ENCODE measurements at places on chromosomes 5 and 9.

- DNase-seq = no peak
These were observed 92.1 kb upstream of the PHYKPL start for GRCh38 chr5:178324481-178325310.

- DNase-seq = no peak
These were observed 540.5 kb downstream of the KCTD16 start for GRCh38 chr5:144711172-144711571.

GRCh38 chr5:146474065-146474464, 26.9 kb downstream of the TCERG1 start:
- DNase-seq = no peak

GRCh38 chr5:2538169-2538568, 213.3 kb downstream of the IRX2 start:
- no peak for DNase-seq

DNA sequence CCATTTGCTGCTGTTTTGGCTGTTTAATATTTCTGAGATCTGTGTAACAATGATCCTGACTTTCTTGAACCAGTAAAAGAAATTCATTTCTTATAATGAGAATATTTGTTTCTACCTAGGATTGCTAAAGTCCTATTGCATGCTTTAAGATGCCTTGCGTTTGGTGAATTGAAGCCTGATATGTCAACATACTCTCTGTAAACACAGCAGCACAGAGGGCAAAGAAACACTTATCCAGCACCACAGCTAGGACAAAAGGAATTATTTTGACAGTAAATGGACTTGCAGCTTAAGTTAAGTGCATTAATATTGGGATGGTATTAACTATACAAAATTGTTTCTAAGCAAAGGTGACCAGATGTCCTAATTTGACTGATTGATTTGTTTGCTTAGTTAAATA, 2031.2 kb upstream of the CDH6 start:
- DNase-seq = peak; percentile 48

DNA sequence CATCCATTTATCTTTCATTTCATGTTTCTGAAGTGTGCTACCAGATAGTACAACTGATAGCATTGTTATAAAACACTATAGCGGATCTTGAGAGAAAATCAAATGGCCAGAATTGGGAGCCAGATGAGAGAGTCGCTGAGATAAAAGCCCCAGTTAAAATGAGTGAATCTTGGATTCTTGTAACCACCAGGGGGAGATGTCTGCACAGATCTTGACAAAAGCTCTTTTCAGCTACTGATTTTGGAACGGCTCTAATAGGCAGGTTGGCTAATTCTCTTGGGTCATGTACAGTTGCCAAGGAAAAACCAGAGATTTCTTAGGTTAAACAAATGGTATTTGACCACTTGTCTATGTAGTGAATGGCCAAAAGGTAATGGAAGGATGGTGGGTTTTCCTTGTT, 21.7 kb downstream of the F2RL2 start:
- DNase-seq = peak; percentile 44

- no peak for DNase-seq
These were observed 8.3 kb downstream of the NANS start for GRCh38 chr9:98064623-98065392.

GRCh38 chr5:154694159-154694558, 61.0 kb upstream of the LARP1 start:
- no peak for DNase-seq

- no peak for DNase-seq
These were observed 84.4 kb downstream of the C9orf152 start for GRCh38 chr9:110123341-110124095.

DNA sequence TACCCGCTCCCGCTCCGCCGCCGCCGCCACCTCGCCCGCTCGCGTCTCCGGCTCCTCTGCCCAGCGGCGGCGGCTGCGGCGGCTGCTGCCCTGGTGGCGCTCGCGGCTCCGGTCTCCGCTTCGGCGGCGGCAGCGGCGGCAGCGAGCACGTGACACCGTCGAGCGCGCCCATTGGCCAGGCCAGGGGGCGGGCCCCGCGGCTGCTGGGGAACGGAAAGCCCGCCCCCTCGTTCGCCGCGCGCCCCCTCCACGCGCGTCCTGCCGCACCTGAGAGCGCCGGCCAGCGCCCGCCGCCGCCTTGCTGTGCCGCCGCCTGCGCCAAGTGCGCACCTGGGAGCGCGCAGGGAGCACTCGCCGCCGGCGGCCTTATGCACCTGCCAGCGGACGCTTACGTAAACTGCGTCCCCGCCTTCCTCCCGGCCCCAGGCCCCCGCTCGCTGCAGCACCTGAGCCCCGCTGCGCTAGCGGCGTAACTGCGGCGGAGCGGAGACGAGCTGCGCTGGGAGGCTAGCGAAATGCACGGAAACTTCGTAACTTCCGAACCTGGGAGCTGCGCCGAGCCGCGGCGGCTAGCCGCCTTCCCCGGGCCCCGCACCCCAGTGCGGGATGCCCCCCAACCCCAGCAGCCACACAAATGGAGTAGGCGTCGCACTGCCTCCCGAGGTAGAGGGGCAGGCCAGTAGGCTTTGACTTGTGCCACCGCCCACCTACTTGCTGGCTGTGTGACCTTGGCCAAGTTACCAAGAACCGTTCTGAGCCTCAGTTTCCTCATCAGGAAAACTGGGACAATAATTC, at the start of gene STRBP:
Gene STRBP, minus strand, starts transcription at position 122 of the 795 bp plus-strand sequence. CDS start 84,452 bp downstream, outside the sequence.
- DNase-seq = peak; percentile 56

GRCh38 chr9:115115924-115116323, 2.0 kb downstream of the TNC start:
- no peak for DNase-seq

GRCh38 chr9:71819115-71819739, 50.9 kb upstream of the CEMIP2 start:
- no peak for DNase-seq

GRCh38 chr5:7246287-7246686, 149.7 kb upstream of the ADCY2 start:
- no peak for DNase-seq

- no peak for DNase-seq
These were observed 27.4 kb upstream of the GSN start for GRCh38 chr9:121240472-121241135.

- no peak for DNase-seq
These were observed 111.3 kb upstream of the ALDH1B1 start for GRCh38 chr9:38281196-38281595.

GRCh38 chr5:73365301-73365853, 83.2 kb downstream of the FOXD1 start:
- peak; percentile 41 for DNase-seq

- no peak for DNase-seq
These were observed 69.8 kb downstream of the DOCK2 start for GRCh38 chr5:169706758-169707450.

- no peak for DNase-seq
These were observed 29.6 kb upstream of the UGCG start for GRCh38 chr9:111866976-111867375.

DNA sequence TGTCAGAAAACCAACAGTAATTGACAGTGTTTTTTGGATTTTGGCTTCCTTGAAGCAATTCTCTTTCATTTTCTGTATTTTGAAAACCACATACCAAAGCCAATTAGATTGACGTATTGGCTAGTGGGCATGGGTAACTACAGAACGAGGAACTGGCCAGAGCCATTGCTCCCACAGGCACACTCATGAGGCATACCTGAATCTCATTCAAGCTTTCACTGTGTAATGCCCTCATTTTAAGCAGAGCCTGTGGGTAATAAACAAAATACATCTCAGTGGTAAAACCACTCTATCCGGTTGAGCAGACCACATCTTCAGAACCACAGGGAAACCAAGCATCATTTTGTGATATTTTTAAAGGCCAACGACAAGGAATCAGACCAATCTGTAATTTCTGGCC, 394.1 kb downstream of the ZNF608 start:
- DNase-seq = no peak

DNA sequence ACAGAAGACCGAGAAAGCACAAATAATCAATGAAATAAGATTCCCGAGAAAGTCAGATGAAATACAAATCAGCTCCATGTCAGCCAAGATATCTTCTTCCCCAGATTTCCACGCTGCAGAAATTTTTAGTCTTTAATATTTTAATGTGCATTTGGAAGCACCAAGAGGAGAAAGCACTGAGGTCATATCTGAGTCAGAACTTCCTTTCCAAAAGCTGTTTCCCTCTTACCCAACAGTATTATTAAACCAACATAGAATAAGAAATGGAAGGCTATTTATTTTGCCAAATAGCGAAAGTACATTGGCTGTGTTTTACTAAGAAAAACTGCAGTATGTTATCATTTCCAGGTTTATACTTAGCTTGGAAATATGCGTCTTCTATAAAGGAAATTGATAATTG, 772.1 kb upstream of the CDH9 start:
- no peak for DNase-seq

DNA sequence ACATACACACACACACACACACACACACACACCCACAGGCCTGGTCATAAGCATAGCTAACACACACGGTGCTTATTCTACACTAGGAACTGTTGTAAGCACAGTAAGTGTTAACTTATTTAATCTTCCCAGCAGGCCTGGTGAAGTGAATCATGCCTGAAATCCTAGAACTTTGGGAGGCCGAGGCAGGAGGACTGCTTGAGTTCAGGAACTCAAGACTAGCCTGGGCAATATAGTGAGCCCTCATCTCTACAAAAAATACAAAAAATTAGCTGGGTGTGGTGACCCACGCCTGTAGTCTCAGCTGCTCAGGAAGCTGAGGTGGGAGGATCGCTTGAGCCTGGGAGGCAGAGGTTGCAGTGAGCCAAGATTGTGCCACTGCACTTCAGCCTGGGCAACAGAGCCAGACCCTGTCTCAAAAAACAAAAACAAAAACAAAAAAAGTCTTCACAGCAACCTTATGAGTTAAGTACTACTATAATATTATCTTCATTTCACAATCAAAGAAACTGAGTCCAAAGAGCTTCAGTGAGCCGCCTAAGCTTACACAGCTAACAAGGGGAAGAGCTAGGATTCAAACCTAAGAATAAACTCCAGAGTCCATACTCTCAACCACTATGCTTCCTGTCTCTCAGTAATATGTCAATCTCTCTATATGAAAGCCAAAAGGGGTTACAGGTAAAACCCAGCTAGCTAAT, 2.3 kb downstream of the MEGF9 start:
- DNase-seq = no peak

GRCh38 chr9:87671925-87672324, 54.0 kb upstream of the CTSL start:
- DNase-seq = no peak

DNA sequence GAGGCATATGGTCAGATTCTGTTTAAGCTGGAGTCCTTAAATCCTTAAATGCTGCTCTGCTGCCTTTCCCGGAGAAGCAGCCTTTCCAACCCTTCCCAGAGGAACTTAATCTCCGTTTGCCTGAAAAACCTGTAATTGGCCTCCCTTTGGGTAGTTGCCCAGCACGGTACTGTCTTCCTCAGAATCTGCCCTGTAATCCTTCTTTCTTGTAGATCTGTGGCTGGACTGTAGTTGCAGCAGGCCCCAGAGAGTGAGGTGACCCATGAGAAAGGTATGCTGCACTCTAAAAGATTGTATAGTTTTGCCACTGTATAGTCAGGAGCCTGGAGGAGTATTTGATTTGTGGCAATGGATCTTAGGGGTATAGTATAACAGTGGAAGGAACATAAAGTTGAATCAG, 11.7 kb downstream of the SPIN1 start:
- no peak for DNase-seq

DNA sequence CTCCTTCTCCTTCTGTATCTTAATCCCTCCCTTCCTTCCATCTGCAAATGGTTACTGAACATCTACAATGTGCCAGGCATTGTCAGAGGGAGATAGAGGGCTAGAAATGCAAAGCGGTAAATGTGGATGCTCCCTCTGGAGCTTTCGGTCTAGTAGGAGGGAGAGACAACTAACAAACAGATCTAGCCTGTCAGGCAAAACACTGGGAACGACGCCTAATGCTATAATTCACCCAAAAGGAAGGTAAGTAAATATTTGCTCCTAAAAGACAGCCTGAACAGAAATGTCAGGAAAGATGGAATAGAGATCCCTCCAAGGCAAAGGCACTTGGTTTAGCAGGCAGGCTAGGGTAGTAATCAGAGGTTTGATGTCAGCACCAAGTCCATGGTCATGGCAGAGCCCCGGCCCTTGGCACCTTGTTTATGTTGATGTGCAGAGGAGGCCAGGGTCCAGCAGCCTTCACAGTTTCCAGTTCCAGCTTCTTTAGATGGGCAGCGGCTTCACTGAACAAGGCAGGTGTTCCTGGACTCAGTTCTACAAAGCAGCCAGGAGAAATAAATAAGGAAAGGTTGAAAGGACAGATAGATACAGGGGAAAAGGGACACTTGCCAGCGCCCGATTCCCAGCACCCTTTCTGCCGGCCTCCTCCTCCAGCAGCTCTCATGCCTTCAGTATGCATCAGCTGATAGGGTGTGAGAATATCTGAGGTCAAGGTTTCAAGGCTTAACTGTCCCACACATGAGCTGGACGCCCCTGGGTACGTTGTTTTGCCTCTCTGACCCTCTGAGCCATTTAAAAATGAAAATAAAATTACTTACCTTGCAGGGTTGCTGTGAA, 46.5 kb upstream of the FRRS1L start:
- peak; percentile 88 for DNase-seq

- no peak for DNase-seq
These were observed 2.5 kb upstream of the RHOBTB3 start for GRCh38 chr5:95728494-95729114.

- DNase-seq = peak; percentile 81
These were observed 48.9 kb upstream of the CHD1 start for GRCh38 chr5:98977723-98978122.

DNA sequence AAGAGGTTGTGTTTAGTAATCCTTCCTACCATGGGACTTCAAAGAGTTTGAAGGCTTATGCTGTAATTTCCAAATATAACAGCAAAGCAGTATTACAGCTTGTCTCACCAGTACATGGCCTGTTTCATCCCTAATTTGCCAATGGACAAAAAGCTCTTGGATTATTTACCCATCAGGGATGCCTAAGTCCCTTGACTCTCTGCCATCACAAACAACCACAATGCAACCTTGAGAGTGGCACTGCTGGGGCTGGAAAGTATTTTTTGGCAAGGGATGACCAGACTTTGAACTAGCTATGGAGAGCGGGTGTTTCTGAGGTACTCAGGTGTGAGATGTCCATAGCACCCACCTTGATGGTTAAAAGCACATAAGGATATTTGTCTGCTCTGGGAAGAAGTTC, 9.1 kb downstream of the MAMDC2 start:
- DNase-seq = peak; percentile 91

GRCh38 chr5:66841264-66841663, 245.1 kb downstream of the MAST4 start:
- DNase-seq = no peak

- no peak for DNase-seq
These were observed 217.6 kb downstream of the CDH18 start for GRCh38 chr5:19770396-19770795.

DNA sequence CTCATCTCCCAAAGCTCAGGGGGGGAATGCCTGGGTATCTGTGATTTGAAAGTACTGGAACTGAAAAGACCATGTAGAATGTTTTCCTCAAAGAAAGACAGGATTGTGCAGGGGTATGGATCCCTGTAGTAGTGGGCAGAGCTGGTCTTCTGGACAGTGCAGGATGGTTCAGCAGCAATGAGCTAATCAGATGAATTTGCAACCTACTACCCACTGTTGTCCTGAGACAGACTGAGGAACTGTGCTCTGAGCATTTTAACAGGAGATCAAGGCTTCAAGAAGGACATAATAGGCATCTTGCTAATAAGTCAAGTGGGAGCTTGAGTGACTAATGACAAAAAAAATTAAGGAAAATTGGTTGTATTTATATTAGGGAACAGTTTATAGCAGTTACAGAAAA, 61.7 kb downstream of the FYB1 start:
- no peak for DNase-seq

Measured in LNCaP clone FGC (cell line).